Activated T-cell treated with anti-CD3 and anti-CD28 coated beads for 1 hour (primary cell): ENCODE measurements at places on chromosomes 11 and 22.

DNA sequence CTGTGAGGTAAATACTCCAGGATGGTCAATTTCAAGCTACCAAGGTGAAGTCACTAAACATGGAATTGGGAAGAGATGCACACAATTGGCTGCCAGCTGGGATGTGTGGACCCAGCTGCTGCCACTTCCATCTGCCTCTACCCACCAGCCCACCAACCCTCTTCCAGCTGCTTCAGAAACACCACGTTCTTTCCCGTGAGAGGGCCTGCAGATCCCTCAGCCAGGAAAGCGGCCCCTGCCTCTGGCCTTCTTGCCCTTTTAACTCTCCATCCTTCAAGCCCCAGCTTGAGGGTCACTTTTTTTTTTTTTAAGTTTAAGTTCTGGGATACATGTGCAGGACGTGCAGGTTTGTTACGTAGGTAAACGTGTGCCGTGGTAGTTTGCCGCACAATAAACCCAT lies 20.0 kb downstream of the PRG3 start:
- DNase-seq, result no peak

GRCh38 chr22:30941363-30941740 lies 27.2 kb downstream of the MORC2 start:
- no peak for DNase-seq

GRCh38 chr11:93492464-93493251 lies 50.5 kb downstream of the SMCO4 start:
- DNase-seq, result no peak

DNA sequence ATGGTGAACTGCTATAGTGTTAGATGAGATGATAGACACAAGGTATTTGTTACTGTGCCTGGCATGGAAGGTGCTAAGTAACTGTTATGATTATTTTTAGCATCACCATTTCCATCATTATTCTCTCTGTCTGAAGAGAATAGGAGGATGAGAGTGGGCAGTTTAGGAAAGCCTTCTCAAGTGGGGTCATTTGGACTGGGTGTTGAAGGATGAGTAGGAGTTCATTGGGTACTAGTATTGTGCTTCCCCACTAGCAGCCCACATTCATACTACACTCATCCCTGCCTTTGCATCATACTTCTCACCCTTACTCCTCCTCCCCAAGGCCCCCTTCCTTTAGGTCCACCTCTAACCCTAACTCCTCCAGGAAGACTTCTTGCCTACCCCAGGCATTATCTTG lies 20.6 kb downstream of the MYEOV start:
- DNase-seq, result no peak

- no peak for DNase-seq
Measured at GRCh38 chr11:22690871-22691270, 24.5 kb downstream of the GAS2 start.

GRCh38 chr11:75815345-75816168 lies 547 bp downstream of the UVRAG start:
- peak; percentile 12 for DNase-seq

GRCh38 chr11:115580927-115581680 lies 76.9 kb upstream of the CADM1 start:
- DNase-seq, result no peak

DNA sequence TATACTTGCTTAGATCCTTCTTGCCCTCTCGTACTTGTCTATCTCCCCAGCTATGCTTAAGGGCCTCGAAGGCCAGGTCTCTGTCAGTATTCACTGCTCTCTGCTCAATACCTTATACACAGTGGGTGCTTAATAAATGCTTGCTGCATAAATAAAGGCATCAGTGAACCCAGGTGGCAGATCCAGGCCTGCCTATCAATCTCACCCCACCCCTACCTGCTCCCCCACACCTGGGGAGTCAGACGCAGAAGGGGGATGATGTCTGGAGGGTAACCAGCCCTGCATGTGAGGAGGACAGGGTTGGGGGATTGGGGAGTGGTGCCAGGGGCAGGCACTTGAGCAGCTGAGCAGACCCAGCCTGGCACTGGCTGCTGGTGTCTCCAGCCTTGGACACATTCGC lies 430.6 kb downstream of the MN1 start:
- DNase-seq, result no peak

DNA sequence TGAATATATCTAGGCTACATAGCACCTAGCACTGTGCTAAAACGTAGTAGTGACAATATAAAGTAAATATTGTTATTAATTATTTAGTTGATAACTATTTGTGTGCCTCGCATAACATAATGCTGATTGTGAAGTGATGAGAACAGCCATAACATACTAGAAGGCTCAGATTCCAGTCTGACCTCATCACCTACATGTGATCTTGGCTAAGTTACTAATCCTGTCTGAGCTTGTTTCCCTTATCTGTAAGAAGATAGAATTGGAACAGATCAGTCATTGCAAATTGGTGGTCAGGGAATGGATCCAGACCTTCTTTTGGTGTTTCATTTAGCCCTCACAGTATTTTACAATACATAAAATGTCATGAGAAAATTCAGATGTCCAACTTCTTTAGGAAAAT lies 103.4 kb upstream of the SEZ6L start:
- no peak for DNase-seq

- DNase-seq, result no peak
Measured at GRCh38 chr11:34380696-34381095, 22.9 kb upstream of the ABTB2 start.

- DNase-seq, result peak; percentile 33
Measured at GRCh38 chr11:68038718-68039525, at the start of gene TCIRG1. Gene TCIRG1, plus strand, starts transcription at chr11:68039025. Its CDS starts 2,247 bp downstream, at chr11:68041272.

DNA sequence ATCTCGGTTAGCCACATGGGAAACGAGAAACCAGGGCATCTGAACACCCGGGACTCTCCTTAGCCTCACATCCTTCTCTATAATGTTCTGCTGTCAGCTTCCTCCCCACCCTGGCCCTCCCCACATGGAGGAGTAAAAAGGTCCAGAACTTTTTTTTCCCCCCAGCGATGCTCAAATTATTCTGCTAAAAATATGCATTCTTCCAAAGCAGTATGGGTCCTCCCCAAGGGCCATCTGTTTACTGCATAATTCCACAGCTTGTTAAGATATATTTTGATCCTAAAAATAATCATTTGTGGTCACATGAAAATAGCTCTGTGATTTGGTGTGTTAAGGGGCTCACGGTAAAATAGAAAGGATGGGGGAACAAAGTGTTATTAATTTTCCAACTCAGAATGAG lies 281.5 kb upstream of the NARS2 start:
- no peak for DNase-seq

GRCh38 chr11:35045236-35045820 lies 93.6 kb upstream of the CD44 start:
- DNase-seq, result peak; percentile 43

GRCh38 chr11:119336744-119337469 lies 2.6 kb downstream of the RNF26 start:
- no peak for DNase-seq

DNA sequence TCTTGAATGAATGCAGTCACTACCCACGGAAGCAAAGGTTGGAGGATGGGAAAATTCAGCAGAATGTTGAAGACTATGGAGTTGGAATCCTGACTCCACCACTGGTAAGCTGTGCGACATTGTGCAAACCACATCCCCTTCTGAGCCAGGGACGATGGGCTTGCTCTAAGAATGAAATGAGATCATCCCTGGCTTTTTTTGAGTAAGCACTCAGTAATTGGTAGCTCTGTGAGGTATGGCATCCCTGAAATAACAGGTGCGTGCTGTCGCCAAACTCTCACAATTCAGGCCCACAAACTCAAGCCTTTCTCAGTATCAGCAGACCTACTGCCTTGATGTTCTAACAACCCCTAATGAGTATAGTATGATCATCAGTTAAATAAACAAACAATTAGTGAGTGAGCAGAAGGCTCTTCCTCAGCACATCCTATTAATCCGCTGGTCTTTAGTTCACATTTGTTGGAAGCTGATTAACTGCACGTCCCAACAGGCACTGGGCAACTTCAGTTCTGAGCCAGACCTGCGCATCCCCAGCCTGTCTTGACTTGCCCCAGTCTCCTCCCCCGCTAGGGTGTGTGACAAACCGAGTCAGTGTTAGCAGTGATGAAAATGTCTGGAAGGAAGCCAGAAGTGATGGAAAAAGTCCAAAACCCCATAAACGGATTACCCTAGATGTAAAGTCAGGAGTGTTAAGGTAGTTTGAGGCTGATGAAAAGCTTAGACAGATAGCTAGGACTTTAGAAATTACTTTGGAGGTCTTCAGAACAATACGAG lies 235.5 kb downstream of the GRIK4 start:
- DNase-seq, result no peak

DNA sequence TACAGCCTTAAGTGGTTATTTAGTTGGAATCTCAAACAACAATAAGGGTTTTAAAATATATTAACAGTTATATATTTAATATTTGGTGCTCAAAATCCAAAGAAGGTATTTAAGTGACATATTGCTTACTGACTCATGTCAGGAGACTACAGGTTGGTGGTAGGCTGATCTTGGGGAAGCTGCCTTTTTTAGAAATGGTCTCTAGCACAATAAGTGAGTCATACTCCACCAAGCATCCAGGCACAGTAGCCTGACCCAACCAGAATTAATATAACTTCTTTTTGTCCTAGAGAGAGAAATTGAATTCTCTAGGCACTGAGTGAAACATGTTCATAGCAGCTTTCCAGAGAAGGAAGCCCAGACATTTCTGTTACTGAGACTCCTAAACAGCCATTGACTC lies 868.5 kb upstream of the TENM4 start:
- no peak for DNase-seq

- no peak for DNase-seq
Measured at GRCh38 chr11:107257710-107258109, 199.9 kb downstream of the CWF19L2 start.

DNA sequence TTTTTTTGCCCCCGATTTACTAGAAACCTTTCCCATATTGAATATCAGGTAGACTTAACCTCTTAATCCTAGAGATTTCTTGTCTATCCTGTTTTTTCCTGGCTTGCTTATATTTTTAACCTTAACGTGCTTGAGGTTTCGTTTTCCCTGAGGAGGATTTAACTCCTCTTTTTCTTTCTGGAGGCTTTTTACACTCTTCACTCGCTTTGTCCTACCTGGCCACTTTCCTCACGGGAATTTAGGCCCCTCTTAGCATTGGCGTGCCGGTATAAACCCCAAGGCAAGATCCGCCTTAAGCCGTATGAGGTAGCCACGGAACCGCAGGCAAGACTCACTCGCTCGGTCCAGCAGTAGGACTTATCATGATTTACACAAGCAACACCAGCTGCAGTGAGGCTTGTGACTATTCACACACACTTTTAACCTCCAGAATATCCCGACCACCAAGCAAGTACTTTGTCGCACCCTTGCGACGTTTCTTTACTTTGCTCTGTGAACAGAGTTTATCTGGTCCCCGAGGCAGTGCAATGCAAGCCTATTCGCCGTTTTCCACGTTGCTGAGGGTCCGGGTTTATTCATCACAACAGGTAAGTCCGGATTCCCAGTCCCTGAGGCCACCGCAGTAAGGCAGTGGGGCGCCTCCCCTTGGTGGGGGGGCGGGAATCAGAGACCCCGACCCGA lies 20.6 kb upstream of the ALDH3B2 start:
- DNase-seq, result no peak

GRCh38 chr22:42050641-42051180 lies 19.9 kb downstream of the NAGA start:
- no peak for DNase-seq

DNA sequence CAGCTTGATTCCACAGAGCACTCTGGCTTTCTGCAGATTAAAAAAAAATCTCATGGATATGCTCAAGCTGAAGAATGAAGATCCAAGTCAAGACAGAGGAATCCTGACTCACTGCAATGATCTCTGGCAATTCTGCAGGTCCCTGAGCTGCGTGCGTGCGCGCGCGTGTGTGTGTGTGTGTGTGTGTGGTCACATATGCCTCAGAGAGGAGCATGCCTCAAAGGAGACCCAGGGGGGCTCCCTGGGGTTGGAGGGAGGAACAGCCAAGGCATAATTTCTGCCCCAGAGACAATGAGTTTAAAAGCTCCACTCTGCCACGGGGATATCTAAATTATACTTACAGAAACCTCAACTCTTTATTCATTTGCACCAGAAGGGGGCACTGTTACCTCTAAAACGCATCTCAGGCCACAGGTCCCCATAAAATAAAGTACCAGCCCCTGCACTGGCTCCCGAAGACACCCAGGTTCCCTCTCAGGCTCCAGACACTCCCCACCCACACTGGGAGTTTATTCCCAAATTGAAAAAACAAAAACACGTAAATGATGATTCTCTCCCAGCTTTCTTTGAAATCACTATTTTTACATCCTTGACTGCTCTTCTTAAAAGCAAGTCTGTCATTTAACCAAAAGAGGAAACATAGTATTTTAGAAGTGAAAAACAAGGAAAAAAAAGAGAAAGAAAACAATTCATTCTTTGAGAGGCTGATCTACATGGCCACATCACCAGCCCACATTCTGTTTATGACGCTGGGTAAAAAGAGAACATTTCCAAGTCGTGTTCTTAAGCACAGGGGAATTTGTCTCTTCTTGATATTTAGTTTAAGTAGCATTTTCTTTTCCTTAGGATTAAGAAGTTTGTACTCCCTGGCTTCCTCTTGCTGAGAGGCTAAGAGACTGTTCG lies 401.0 kb downstream of the LARGE1 start:
- DNase-seq, result no peak

- DNase-seq, result no peak
Measured at GRCh38 chr11:108693852-108694251, 29.0 kb downstream of the DDX10 start.

GRCh38 chr11:129747071-129747470 lies 68.6 kb upstream of the TMEM45B start:
- DNase-seq, result no peak

GRCh38 chr11:96744697-96745096 lies 354.9 kb downstream of the JRKL start:
- no peak for DNase-seq

- no peak for DNase-seq
Measured at GRCh38 chr22:44425694-44426045, 72.4 kb downstream of the RTL6 start.

DNA sequence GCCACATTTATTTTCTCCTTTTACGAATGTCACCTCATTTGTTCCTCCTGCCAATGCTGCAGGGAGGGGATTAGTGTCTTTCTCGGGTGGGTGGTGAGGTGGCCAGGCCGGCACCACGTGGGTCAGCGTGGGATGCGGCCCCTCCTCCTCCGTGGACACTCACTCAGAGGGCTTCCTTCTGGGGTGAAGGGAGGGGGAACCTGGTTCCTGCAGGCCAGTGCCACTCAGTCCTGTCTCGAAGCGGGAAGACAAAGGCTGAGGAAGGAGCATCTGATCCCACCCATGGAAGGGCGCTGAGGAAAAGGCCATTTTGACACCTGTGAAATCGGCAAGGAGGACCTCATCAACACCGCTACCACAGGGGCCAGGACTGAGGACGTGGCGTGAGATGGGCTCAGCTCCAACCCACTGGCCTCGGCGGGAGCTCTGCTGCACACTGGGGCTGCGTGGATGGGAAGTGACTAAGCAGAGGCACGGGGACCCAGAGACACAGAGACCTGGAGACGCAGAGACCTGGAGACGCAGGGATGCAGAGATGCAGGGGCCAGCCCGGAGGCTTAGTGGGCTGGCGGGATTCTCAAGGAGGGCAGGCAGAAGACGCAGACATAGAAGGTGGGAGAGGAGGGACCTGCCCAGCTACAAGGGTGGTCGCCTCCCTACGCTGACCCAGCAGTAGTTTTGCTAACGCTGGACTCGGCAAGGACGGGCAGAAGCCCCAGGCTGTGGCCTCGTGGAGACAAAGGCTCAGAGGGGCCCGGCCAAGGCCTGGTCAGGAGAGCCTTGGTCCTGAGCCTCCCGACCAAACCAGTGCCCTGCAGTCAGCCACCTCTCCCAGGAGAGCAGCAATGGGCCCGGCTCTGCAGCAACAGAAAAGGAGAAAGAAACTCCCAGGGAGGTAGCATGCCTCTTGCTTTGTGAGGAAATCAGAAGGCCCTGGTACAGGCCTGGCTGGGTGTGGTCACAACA lies 1071.2 kb downstream of the BRD1 start:
- no peak for DNase-seq
